ELF-1 (cell line): ENCODE measurements at places on chromosomes 3 and 15.

DNA sequence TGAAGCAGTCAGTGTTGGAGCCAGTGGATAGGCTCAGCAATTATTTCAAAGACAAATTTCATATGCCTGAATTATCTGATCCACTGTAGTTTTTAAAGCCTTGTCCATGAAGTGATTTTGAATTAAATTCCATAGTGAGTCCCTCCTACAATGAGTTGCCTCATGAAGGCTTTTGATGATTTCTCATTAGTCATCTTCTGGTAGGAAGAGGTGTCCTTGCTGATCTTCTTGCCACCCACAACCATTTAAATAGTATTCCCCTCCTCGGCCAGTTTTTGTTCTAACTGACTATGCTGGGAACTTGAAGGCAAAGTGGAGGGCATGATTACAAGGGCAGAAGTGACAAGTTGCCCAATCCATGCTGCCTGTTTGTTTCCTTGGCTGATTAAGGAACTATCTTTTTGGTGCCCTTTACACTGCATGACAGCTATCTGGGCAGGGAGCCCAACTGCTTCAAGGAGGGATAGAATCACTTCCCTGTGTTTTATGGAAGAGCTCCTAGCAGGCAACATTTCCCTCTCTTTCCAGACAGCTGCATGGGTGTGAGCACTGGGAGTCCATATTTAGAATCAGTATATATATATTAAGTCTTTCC is 617.5 kb downstream of the ZPLD1 start:
- no peak for DNase-seq

GRCh38 chr15:57751177-57751800 is 44.8 kb downstream of the POLR2M start:
- DNase-seq = no peak

GRCh38 chr3:47577583-47578118 is 1.0 kb downstream of the CSPG5 start:
- peak; percentile 28 for DNase-seq

- no peak for DNase-seq
These were observed 158.1 kb upstream of the ZNF385D start for GRCh38 chr3:21909096-21909495.

GRCh38 chr3:158103887-158104327 is 2.3 kb downstream of the SHOX2 start:
- peak; percentile 40 for DNase-seq

GRCh38 chr3:113714702-113715101 is 18.3 kb upstream of the USF3 start:
- no peak for DNase-seq

- peak; percentile 80 for DNase-seq
These were observed 28.2 kb downstream of the DUOX1 start for GRCh38 chr15:45157974-45158373.

DNA sequence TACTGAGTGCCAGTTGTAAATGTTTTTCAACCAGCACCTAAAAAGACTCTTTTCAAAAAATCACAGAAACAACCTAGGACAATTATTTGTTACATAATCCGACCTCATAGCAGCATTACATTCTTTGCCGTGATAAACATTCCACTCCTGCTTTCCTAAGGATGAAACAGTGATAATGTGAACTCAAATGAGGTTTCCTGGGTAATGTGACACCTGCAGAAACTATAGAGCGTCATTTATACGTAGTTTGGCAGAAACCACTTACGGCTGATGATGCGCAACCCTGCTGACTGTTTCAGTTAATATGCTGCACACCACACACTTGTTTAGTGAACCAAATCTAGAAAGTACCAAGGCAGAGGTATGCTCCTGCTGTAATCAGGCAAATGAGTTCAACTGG is 55.8 kb downstream of the SEMA6D start:
- DNase-seq = no peak

DNA sequence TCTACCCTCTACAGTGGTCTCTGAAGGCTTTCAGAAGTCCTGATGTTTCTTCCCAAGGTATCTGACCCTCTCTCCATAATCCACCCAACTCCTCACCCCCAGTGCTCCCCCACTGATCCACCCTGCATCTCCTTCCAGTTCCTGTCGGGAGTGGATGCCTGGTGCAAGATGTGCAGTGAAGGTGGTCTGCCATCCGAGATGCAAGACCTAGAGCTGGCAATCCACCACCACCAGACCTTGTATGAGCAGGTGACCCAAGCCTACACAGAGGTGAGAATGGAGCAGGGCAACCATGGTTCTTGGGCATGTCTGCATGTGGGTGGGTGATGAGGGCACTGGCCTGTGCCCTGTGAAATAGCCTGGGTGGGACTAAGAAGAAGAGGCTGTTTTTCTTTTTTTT is 337.8 kb upstream of the ROPN1 start:
- DNase-seq = no peak

GRCh38 chr15:45114076-45114750 is at the start of the genes DUOX2 and DUOXA2:
Gene DUOX2, minus strand, starts transcription at chr15:45114172. Its CDS starts 761 bp downstream, at chr15:45113411.
Gene DUOXA2, plus strand, starts transcription at chr15:45114326. Its CDS starts 280 bp downstream, at chr15:45114606.
- DNase-seq = peak; percentile 24

DNA sequence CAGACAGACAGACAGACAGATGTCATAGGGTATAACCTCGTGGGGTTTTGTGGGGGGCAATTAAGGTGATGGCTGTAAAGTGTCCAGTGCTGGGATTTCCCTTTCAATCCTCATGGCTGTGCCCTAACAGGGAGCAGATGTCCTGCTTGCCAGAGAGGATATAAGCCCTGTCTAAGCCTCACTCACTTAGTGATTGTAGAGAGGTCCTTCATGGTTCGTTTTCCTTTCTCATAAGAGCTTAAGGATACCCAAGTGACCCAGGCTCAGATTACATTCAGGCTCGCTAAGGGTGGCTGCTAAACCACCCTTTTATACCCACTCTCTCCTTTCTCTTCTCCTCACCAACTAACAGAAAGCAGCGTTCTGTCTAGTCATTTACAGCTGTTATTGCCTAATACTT is 19.2 kb downstream of the LYSMD2 start:
- DNase-seq = no peak

DNA sequence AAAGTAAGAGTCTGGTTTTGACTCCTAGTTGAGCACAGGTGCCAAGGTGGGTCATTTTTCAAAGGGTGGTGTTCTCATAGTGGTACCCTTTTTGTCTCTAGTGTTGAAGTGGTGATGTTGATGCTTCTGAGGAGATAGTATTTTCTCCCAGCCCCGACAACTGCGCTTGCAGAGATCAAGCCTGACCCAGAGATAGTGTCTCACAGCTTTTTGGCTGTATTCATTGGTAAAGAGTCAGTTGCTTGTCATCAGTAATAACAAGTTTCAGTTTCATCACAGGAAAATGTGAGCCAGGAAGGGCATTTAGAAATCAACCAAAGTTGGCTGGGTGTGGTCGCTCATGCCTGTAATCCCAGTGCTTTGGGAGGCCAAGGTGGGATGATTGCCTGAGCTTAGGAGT is 139.3 kb downstream of the NFKBIZ start:
- DNase-seq = no peak

GRCh38 chr3:65751123-65751700 is 287.5 kb downstream of the MAGI1 start:
- DNase-seq = peak; percentile 77

GRCh38 chr3:15556512-15556911 is 35.0 kb upstream of the COLQ start:
- no peak for DNase-seq

DNA sequence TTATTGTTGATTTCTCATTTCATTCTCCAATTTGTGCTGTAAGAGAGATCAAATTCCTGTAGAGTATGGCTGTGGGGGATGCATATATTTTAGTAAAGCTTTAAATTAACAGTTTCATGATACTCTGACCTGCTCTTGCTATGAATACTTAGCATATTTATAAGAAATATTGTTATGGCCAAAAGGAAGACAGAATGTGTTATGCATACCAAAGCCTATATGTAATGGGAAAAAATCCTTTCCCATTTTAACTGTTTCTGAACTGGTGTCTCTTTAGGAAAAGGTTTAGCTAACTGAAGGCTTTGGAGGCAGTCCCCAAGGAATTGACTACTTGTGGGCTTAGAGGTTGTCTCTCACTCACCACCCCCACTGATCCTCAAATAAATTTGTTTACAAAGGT is 59.2 kb downstream of the CADPS start:
- DNase-seq = no peak

DNA sequence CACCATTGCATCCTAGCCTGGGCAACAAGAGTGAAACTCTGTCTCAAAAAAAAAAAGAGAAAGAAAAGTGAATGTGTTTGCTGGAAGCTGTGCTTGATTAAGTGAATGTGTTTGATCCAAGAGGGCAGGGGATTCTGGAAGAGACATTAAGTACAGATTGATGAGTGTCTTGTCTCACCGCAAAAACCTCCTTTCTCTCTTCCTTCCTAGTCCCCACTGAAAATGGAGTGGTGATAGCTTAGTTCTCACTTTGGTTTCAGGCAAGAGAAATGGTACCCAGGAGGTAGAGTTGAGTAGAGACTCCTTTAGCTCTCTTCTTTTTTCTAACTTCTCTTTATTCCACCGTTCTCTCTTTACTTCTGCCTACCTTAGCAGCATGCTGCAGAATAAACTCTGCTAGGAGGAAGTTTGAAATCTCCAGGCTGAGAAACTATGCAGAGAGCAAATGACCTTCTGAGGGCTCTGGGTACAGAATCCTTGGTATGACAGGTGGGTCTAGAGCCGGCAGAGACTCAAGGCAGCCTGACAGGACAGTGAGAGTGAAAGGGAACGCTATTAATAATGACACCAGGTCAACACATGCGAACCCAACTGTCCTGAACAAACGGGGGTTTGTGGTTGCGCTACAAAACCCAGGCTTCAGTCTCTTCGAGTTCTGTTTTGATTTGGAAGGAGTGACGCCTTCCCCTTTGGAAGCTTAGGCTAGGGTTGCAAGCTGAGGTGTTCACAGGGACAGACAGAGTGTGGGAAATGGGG is 74.9 kb downstream of the SMAD3 start:
- no peak for DNase-seq

DNA sequence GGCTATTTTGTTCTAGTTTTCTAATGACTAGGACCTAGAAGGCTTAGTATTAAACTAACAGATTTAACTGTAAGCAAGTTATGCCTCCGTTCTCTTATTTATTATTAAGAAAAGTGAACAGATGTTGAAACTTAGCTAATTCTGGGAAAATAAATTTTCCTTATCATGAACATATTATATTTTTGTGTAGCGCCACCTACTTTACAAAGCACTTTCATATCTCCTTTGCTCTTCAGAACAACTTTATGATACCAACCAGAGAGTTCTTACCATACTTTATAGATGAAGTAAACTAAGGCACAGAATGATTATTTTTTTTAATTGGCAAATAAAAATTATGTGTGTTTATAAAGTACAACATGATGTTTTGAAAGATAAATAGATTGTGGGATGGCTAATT is 59.4 kb downstream of the NME9 start:
- DNase-seq = no peak

- no peak for DNase-seq
These were observed 285.3 kb downstream of the SV2B start for GRCh38 chr15:91385311-91385710.

- DNase-seq = no peak
These were observed 231.3 kb upstream of the SEMA6D start for GRCh38 chr15:47486040-47486439.

DNA sequence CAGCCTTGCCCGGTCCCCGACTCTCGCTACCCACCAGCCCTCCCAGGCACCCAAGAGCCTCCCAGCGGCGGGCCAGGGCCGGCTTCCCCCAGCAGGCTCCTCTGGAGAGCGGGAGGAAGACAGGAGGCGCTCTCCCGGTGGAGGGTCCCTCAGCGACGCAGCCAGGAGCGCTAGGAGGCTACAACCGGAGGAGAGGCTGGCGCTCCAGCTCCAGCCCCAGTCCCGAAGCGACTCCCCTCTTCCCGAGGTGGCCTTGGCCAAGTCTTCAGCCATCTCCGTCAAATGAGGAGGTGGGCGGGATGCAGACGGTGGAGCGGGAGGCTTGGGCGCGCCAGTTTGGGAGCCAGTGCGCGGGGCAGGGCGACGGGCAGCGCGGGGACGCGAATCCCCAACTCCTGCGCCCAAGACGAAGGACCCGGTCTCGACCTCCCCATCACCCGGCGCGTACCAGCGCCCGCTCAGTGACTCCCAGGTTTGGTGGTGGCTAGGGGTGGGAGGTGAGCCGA is 722 bp downstream of the CHRNA3 start:
- DNase-seq = peak; percentile 76

GRCh38 chr3:171763392-171763791 is 46.9 kb downstream of the PLD1 start:
- no peak for DNase-seq

GRCh38 chr15:48325400-48325799 is 5.8 kb upstream of the DUT start:
- no peak for DNase-seq

DNA sequence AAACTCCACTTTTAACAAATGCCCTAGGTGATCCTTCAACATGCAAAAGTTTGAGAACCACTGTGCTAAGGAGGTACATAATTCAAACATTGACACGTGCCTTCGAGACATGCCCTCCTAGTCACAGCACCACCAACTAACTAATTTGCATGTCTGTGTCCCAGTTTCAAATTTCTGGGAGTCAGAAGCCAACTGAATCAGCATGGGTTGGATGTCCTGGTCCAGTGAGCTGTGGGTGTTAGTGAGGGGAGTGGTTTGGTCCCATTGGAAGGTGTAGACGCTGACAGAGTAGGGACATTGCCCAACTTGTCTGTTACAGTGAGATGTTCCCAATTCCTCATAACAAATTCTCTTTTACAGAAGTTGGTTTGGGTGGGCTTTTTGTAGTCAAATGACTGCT is 67.3 kb upstream of the ADPGK start:
- DNase-seq = no peak

GRCh38 chr15:83248151-83249029 is 36.1 kb downstream of the BNC1 start:
- peak; percentile 59 for DNase-seq

GRCh38 chr3:151085889-151086483 is 522 bp downstream of the MED12L start:
- DNase-seq = no peak

GRCh38 chr15:58517682-58518525 is 86.1 kb downstream of the LIPC start:
- DNase-seq = no peak

DNA sequence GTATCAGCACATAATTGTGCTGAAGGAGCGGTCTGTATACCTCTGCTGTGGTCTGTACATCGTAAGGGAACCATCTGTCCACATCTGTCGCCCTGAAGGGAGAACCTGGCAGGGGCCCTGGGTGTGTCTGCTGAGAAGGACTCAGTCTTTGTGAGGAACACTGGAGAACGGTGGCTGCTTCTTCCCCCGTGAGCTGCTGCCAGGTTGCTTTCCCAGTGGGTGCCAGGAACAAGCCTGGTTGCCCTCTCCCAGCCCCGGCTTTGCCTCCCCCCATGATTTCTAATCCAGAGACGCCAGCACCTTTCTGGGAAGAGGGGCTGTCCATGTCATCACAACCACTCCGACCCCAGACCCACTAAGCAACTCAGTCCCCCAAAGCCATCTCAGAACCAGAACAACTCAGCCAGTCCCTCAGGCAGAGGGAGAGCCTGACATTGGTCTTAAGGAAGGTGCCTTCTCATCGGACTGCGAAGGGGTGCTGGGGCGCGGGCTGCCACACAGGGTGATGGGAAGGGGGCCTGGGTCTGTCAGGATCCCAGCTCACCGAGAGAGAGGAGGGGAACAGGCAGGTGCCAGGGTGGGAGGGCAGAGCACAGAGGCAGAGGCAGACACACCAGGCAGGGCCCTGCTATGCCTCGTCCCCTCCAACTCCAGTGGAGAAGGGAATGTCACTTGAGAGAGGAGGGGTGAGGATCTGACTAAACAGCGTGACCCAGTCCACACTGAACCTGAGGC is 8.5 kb downstream of the TNK2 start:
- no peak for DNase-seq
